ENCODE measurements at places on chromosomes 2 and 18. TPM values are rescaled to one million over a fixed set of nuclear protein-coding genes. Genes with fewer than 3 reads are reported as not detected.
A peak's percentile ranks its signal among the peaks of the same experiment; 100 is the strongest.

The ACP1 gene
- total RNA-seq: 116 TPM

The IL1A gene
- total RNA-seq: 4.3 TPM

- peak; percentile 36 for ATAC-seq
Measured at GRCh38 chr18:44895176-44895798, 214.6 kb downstream of the SETBP1 start.

- no peak for ATAC-seq
Measured at GRCh38 chr2:151630372-151630771, 103.9 kb downstream of the NEB start.

The UGT1A3 gene
- not detected for total RNA-seq

The TANK gene
- 114 TPM for total RNA-seq

DNA sequence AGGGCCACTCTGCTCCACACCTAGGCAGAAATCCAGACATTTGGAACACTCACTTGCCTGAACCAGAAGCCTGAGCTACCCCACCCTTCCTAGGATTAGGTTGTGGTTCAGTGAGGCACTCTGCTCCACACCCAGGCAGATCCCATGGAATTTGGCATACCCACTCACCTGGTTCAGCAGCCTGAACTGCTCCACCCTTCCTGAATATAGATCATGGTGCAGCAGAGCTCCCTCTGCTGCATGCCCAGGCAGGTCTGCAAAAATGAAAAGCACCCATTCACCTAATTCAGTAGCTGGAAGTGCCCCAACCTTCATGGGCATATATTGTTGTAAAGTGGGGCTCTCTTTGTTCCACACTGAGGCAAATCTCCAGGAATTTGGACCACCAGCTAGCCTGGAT, 185.1 kb upstream of the CNTNAP5 start:
- no peak for ATAC-seq

The SERPINB3 gene
- total RNA-seq: not detected

- ATAC-seq: no peak
Measured at GRCh38 chr2:145038041-145038525, 518.2 kb upstream of the ZEB2 start.

GRCh38 chr2:238238311-238238765, 1.5 kb downstream of the HES6 start:
- no peak for ATAC-seq

DNA sequence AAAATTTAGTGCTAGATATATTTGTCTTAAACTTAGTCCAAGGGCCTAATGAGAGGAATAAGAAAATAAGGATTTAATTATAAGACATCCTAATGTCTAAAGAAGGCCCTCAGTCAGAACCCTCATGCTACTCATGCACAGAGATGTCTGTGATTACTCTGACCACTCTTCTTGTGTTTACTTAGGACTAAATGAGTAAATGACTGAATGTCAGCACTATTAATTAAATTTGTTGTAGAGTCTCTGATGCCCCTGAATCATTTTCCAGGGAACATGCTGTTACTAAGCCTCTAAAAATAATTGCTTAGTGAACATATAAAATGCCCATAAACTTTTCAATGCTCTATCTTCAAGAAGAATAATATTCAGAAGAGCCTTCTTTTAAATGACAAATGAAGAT, 32.4 kb downstream of the GULP1 start:
- ATAC-seq: no peak

The ZNF2 gene
- total RNA-seq: 3.8 TPM

- peak; percentile 56 for ATAC-seq
Measured at GRCh38 chr2:199471443-199472057, 13.8 kb upstream of the SATB2 start.

- no peak for ATAC-seq
Measured at GRCh38 chr2:59080451-59081181, 839.5 kb upstream of the FANCL start.

DNA sequence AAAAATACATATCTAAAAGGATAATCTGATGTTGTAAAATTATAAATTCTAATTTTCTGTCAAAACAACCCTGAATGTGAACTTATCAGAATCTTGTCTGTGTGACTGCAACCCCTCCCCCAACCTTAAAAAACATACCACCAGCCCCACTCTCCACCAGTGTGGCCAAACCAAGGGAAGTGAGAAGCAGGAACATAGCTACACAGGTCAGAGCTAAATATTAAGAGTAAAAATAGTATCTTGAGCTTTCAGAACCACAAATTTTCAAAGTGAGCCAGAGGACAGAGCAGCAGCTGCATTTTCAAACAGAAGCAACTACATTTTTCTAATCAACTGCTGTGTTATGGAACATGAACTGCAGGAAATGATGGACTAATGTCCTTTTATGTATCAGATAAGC, 156.7 kb downstream of the SLC4A10 start:
- ATAC-seq: no peak

DNA sequence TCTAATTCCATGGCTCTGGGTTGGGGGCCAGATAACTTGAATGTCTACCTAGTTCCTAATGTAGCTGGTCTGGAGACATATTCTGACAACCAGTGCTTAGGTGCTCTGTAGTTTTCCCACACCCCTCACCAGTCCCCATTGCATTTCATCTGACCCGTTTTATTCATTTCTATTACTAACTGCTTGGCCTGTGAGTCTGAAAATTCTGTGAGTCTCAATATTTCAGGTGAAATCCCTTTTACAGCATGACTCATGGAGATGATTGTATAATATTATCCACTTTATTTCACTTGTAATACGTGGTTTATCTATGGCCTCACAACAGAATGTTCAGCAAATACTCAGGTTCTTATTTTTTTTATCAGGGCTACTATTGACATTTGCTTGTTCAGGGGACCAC, 103.7 kb upstream of the UGP2 start:
- ATAC-seq: peak; percentile 65

The ALK gene
- not detected for total RNA-seq

DNA sequence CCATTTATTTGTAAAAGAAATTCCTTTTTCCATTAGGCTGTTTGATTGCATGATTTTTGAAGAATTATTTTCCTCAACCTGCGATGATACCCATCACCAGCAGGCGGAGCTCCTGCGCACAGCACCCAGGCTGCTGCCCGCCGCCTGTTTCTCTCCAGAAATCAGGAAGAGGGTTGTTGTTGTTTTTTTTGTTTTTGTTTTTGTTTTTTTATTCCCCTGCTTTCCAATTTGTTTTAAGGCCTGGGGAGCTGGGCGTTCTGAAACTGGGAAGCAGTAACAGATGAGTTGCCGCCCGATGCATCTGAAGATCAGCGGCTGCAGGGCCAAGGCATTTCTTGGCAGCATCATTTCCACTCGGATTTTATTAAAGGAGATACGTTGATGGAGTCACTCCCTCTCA, 132.1 kb downstream of the MBP start:
- ATAC-seq: no peak

The KLHL41 gene
- not detected for total RNA-seq

- no peak for ATAC-seq
Measured at GRCh38 chr18:240175-240574, 27.7 kb downstream of the THOC1 start.

GRCh38 chr18:74375999-74376398, 60.4 kb downstream of the C18orf63 start:
- peak; percentile 52 for ATAC-seq

- ATAC-seq: no peak
Measured at GRCh38 chr18:56351911-56352500, 286.4 kb downstream of the TXNL1 start.

- no peak for ATAC-seq
Measured at GRCh38 chr2:156396126-156396525, 40.1 kb upstream of the GPD2 start.

DNA sequence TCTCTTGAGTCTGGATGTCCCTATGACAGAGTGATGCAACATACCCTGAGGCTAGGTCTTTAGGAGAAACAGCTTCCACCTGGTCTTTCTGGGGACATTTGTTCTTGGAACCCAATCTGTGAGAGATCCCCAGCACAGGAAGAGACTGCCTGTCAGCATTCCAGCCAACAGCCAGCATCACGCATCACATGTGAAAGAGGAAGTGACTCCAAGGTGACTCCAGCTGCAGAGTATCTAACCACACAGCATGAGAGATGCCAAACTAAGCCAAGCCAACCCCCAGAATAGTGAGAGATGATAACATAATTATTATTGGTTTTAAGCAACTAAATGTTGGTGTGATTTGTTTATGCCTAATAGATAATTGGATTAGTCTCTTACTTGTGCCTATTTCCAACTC, 35.7 kb downstream of the C18orf63 start:
- peak; percentile 63 for ATAC-seq

The PARD6G gene
- total RNA-seq: 0.98 TPM

DNA sequence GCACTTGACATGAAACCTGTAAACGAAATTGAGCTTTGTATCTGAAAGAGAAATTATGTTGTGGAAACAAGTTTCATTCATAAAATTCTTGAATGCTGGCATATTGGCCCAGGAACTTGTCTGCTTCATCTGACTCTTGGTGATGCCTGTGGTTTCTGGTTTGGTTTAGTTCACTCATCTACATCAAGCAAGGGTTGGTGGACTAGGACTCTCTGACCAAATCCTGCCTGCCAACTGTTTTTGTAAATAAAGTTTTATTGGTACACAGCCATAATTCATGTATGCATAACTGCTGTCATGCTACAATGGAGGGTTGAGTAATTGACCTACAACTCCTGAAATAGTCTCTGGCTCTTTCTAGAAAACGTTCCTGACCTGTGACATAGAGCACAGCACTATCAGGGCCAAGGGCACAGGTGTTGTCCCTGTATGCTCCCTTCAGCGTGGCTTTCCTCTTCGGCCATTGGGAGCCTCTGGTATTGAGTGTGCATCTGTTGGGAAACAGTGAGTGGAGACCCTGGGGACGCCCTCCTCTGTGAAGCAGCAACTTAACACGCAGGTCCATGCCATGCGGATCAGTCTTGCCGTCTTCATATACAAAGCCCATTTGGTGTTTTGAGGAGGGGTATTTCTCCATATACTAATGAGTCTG, 226.3 kb downstream of the SH3RF3 start:
- ATAC-seq: no peak

The MOGAT1 gene
- not detected for total RNA-seq

GRCh38 chr2:71780162-71780561, 326.8 kb downstream of the DYSF start:
- ATAC-seq: no peak

The FBLN7 gene
- total RNA-seq: 24.4 TPM

GRCh38 chr2:238615187-238615586, 188.5 kb downstream of the ASB1 start:
- ATAC-seq: no peak

The PDE11A gene
- 0.08 TPM for total RNA-seq

The CNGA3 gene
- total RNA-seq: not detected

DNA sequence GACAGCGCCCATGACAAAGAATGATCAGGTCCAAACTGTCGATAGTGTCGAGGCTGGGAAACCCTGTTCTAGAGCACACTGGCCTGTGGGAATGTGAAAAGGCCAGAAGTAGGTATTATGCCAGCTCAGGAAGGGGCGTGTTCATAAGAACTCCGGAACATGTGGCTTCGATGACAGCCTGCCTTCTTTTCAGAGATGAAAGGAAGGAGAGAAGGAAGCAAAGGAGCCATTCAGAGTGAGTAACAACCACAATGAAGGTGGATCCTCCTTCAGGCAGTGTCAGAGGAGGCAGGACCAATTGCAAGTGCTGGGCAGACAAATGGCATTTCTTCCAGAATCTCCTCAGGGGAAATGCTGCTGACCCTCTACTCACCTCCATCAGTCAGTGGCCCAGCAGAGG, 58.5 kb downstream of the NCKAP5 start:
- ATAC-seq: no peak

- no peak for ATAC-seq
Measured at GRCh38 chr18:48059455-48060010, 129.1 kb upstream of the SMAD2 start.

- no peak for ATAC-seq
Measured at GRCh38 chr2:163613266-163613731, 122.5 kb downstream of the FIGN start.

DNA sequence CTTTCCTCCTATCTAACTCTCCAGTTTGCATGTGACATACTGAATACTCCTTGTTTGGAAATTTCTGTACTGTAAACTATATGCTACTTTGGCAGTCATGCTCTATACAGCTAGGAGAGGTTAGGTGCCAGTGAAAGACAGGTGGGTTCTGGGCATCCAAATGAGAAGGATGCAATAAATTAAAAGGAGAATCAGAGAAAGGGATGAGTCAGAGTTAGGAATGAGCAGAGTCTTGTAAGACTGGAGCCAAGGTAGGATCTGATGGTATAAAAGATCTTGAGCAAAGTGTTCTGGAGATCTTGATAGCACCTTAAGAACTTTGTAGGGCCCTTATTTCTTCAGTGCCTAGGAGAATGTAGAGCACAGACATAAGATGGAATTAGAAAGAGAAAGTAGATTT, 58.7 kb upstream of the STAM2 start:
- no peak for ATAC-seq

DNA sequence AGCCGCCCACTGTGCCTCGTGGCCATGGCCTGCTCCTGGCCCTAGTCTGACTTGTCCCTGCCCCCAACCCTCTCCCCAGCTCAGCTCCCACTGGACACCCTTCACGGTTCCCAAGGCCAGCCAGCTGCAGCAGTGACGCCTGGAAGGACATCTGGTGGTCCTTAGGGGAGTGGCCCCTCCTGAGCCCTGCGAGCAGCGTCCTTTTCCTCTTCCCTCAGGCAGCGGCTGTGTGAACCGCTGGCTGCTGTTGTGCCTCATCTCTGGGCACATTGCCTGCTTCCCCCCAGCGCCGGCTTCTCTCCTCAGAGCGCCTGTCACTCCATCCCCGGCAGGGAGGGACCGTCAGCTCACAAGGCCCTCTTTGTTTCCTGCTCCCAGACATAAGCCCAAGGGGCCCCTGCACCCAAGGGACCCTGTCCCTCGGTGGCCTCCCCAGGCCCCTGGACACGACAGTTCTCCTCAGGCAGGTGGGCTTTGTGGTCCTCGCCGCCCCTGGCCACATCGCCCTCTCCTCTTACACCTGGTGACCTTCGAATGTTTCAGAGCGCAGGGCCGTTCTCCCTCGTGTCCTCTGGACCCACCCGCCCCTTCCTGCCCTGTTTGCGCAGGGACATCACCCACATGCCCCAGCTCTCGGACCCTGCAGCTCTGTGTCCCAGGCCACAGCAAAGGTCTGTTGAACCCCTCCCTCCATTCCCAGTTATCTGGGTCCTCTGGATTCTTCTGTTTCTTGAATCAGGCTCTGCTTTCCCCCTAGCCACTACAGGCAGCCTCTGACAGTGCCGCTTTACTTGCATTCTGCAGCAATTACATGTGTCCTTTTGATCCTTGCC, 35.8 kb downstream of the ANO7 start:
- ATAC-seq: peak; percentile 15

DNA sequence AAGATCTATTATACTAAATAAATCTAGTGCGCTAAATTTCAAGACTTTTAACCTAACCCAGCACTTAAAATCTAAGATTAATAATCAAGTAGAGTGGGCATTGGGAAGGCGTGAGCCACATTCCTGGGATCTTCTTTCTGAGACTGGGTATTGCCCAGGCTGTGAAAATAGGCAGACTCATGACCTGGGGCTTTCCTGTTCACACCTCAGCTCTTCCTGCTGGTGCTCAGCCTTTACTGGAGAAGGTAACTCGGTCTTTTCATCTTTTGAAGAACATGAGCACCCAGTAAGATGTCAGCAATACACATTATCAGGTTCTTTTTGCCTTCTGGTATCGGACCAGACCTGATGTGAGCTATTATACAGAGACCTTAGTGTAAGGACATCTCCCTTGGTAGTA, 500.5 kb downstream of the PLCL1 start:
- no peak for ATAC-seq
